ENCODE measurements at places on chromosomes 6 and 20. TPM values are rescaled to one million over a fixed set of nuclear protein-coding genes. Genes with fewer than 3 reads are reported as not detected.

DNA sequence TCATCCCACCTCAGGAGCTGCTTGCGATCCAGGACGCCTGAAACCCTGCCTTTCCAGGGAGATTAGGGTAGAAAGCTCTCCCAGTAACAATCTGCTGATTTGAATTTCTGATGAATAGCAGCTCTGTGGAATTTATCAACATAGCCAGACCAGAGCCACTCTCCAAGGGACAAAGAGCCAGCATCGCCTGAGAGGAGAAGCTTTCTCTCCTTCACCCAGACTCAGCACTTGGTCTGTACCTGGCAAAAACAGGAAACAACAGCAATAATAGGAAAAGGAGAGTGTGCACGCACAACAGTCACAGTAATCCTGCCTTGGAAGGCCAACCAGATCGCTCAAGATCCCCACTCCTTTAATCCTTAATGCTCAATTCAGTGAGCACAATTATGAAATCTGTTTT is 22.3 kb upstream of the ROS1 start:
- H3K27me3 ChIP-seq: no peaks in the 10 kb centered on the region
- no peaks in the 10 kb centered on the region for H3K36me3 ChIP-seq
- no peak overlapping the region for H3K27ac ChIP-seq
- no peak overlapping the region for H3K4me3 ChIP-seq

ARFGEF3 gene
- 0.52 TPM for total RNA-seq

DNA sequence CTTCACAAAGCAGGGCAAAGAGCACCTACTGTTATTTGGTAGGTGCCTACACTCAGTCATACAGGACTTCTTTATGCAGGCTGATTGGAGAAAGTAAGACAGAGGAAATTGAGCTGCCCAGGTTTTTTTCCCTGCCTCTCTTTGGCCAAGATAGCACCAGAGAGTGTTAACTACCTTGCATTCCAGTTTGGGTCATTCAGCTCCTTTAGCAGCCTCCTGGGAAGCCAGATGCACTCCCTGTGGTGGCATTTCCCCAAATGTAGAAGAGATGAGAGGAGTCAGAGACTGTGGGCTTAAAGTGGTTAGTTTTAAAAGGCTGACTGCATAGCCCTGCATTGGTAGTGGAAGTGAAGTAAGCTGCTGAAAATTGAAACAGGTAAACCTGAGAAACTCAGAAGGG is 358.4 kb downstream of the BCKDHB start:
- DNase-seq: no peak
- H3K27me3 ChIP-seq: no peaks in the 10 kb centered on the region
- no peaks in the 10 kb centered on the region for H3K36me3 ChIP-seq
- no peak overlapping the region for H3K27ac ChIP-seq

RUNX2 gene
- 0.78 TPM for total RNA-seq

RCAN2 gene
- 38.1 TPM for total RNA-seq

MCHR2 gene
- not detected for total RNA-seq

ZNF334 gene
- total RNA-seq: 0.15 TPM

SLC32A1 gene
- total RNA-seq: not detected
